ENCODE measurements at places on chromosomes 5 and 9. TPM values are rescaled to one million over a fixed set of nuclear protein-coding genes. Genes with fewer than 3 reads are reported as not detected.

Gene MAST4
- 4.2 TPM for total RNA-seq

Gene CBY3
- total RNA-seq: not detected

Gene SLC26A2
- 11.4 TPM for total RNA-seq

Gene PAX5
- not detected for total RNA-seq

Gene AJM1
- total RNA-seq: 1.4 TPM

Gene SCGB3A2
- not detected for total RNA-seq

Gene C1QTNF2
- not detected for total RNA-seq

Gene FOXD4L5
- total RNA-seq: not detected

Gene C6
- not detected for total RNA-seq

Gene TLR4
- total RNA-seq: 13.8 TPM
